Endodermal cell (in vitro differentiated cells): ENCODE measurements at places on chromosomes 3 and 15.
A peak's percentile ranks its signal among the peaks of the same experiment; 100 is the strongest.

- DNase-seq, result peak; percentile 76
These were observed 357.8 kb downstream of the VPS13C start for GRCh38 chr15:61702224-61703020.

GRCh38 chr15:86016750-86017149 lies 62.9 kb upstream of the AGBL1 start:
- no peak for DNase-seq

DNA sequence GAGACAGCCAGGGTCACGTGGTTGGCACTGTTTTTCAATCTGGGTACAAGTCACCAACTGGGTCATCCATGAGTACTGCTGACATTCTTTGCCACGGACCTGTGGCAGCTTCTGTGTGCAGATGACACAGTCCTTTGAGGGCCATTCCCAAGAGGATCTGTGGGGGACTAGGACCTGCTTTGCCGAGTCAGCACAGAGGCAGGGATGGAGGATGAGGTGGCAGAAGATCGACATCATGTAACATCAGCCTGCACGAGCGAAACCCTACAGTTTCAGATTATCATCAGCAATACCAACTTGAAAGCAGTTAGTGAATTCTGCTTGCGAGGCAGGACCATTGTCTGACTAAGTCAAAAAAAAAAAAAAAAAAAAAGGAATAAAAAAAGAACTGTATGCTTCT lies 227.7 kb downstream of the FOXP1 start:
- DNase-seq, result no peak

DNA sequence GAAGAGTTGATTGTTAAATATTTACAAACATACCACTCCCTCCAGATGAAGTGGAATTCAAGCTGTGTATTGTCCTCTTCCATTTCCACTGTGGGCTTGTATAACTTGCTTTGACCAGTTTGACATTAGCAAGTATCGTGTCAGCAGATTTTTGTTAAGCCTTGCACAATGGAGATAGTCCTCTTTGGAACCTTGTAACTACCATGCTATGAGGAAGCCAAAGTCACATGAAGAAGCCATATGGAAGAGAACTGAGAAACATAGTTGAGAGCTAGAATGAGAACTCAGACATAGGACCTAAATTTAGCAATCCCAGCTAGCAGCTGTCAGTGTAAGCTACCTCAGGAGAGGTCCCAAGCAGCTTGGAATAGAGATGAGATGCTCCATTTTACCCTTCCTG lies 889.2 kb downstream of the PDCD6IP start:
- DNase-seq, result no peak

GRCh38 chr15:42419369-42419768 lies 60.1 kb downstream of the CAPN3 start:
- no peak for DNase-seq
